Amniotic epithelial cell (primary cell): ENCODE measurements at places on chromosomes 1 and 21.

DNA sequence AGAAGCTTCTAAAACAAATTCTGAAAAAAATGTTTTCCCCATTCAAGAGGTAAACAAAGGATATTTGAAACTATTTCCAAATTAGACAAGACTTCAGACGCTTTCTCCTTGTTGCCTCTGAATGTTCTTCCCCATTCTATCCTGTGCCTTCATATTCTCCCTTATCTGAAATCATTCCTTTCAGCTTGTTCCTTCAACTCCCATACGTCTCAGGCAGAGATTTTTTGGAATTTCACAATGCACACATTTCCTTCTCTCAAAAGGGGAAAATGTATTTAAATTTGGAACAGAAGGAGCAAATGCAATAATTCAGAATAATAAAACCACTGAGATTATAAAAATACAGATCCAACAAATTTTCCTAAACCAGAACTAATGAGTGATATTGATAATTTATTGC, 198.7 kb upstream of the IVNS1ABP start:
- DNase-seq: no peak

- DNase-seq: peak; percentile 24
These were observed 280.3 kb downstream of the HMCN1 start for GRCh38 chr1:186014370-186015037.

DNA sequence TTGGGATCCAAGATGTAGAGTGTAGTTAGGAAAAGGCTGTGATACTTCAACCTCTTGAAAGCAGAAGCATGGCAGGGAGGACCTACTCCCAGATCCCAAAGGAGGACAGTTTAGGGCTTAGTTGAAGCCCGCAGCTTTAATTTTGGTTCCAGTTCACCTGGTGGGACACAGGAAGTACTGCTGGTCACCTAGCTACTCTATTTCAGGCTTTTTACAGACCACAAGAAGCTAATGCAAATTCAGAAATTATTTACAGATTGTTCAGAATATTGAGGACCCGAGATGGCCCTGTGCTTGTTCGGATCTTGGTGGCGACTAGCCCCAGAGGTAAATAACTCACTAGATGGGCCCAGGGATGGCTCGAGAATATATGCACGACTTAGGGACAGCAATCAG, 6.4 kb upstream of the SMCP start:
- DNase-seq: no peak

- DNase-seq: peak; percentile 52
These were observed 241.4 kb upstream of the JUN start for GRCh38 chr1:59025201-59025600.

GRCh38 chr1:202004711-202005110, 5.7 kb upstream of the ELF3 start:
- DNase-seq: no peak

DNA sequence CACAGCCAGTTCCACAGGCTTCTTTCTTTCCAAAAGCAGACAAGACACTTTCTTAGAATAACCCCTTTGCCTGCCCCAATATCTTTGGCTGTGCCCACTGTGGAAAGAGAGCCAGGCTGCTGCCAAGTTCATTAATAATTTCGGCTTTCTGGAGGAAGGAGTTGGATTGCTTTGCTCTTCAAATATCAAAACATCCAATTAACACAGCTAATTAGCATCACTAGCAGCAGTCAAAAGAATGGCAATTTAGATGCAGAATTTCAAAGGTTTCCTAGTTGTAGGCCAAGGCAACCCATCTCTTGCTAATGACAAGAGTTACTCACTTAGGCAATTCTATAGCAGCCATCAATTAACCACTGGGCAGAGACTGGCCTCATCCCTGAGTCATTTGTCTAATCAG, 91.0 kb upstream of the SPATA6 start:
- DNase-seq: no peak

DNA sequence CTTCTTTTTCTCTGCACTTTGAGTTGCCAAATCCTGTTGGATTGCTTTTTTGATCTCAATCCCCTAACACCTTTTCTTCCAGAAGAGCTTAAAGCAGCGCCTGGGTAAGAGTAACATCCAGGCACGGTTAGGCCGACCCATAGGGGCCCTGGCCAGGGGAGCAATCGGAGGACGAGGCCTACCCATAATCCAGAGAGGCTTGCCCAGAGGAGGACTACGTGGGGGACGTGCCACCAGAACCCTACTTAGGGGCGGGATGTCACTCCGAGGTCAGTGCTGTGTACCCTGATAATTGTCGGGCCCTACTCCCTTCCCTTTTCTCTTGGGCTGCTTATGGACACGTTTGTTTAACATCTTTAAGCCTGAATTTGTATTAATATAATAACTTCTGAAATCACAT, 8.3 kb downstream of the CHTOP start:
- DNase-seq: no peak

GRCh38 chr1:154581766-154582165, 14.2 kb downstream of the CHRNB2 start:
- DNase-seq: no peak
